Mesothelial cell of epicardium (in vitro differentiated cells): ENCODE measurements at places on chromosomes 7 and 10. TPM values are rescaled to one million over a fixed set of nuclear protein-coding genes. Genes with fewer than 3 reads are reported as not detected.

- no peaks in the 10 kb centered on the region for H3K36me3 ChIP-seq
- H3K27ac ChIP-seq: peak overlapping the region; percentile 77
- no peak for DNase-seq
- peaks cover 15% of the 10 kb centered on the region for H3K4me1 ChIP-seq
- peaks cover 26% of the 10 kb centered on the region for H3K27me3 ChIP-seq
Measured at GRCh38 chr10:7488418-7488829, 77.6 kb upstream of the SFMBT2 start.

GRCh38 chr10:131997366-131998049, 15.8 kb upstream of the BNIP3 start:
- peaks cover 7% of the 10 kb centered on the region for H3K27me3 ChIP-seq
- H3K4me1 ChIP-seq: peaks cover 18% of the 10 kb centered on the region
- no peak for DNase-seq
- H3K27ac ChIP-seq: peak overlapping the region; percentile 88
- H3K36me3 ChIP-seq: no peaks in the 10 kb centered on the region
- no peak overlapping the region for H3K4me3 ChIP-seq

DNA sequence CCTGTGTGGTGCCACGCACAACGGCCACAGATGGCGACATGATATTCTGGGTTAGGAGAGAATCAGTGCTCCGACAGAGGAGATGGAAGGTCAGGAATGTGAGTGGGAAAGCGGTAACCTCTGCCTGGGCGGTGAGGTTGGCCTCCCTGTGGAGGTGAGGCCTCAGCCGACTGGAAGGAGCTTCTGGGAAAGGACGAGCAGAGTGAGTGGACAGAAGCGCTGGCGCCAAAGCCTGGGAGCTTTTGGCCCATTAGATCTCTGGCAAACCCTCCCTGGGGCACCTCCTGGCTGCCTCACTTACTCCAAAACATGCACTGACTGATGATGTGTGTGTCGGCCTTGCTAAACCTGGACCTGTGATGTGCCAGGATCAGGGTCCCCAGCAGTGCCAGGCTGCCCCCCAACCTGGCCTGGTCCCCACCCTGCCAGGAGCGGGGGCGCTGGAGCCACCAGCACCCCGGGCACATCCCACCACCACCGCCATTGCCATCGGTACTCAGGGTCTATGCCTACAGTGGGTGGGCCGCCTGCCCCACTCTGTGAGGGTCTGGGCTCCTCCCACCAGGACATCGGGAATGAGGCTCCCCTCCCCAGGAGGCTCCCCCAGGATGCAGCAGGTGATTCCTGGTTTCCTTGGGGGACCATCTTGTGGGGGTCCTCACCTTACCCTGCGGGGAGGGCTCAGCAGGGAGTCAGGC, 51.0 kb downstream of the RASGEF1A start:
- peaks cover 27% of the 10 kb centered on the region for H3K27me3 ChIP-seq
- H3K36me3 ChIP-seq: no peaks in the 10 kb centered on the region
- H3K4me1 ChIP-seq: no peaks in the 10 kb centered on the region
- no peak overlapping the region for H3K27ac ChIP-seq
- H3K4me3 ChIP-seq: no peak overlapping the region
- no peak for DNase-seq

DNA sequence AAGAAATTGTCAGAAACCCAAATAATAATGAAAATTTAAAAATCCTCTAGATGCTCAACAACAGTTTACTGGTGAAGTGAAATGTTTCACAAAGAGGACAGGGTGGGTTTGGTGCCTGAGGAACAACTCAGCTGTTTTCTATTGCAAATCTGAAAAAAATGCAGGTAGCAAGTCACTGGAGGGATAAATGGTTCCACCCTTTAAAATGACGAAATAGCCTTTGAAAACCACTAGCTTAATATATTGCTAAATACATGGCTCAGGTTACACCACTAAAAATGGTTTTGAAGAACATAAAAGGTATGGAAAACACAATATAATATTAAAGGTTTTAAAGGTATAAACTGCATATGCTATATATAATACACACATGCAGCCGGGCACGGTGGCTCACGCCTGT, 69.5 kb downstream of the LMBR1 start:
- peaks cover 9% of the 10 kb centered on the region for H3K36me3 ChIP-seq
- H3K27ac ChIP-seq: no peak overlapping the region
- H3K4me1 ChIP-seq: no peaks in the 10 kb centered on the region

- DNase-seq: no peak
- H3K4me3 ChIP-seq: no peak overlapping the region
- H3K27me3 ChIP-seq: no peaks in the 10 kb centered on the region
- H3K4me1 ChIP-seq: peaks cover 25% of the 10 kb centered on the region
- no peak overlapping the region for H3K27ac ChIP-seq
Measured at GRCh38 chr7:108226816-108227299, 96.7 kb upstream of the LAMB4 start.

DNA sequence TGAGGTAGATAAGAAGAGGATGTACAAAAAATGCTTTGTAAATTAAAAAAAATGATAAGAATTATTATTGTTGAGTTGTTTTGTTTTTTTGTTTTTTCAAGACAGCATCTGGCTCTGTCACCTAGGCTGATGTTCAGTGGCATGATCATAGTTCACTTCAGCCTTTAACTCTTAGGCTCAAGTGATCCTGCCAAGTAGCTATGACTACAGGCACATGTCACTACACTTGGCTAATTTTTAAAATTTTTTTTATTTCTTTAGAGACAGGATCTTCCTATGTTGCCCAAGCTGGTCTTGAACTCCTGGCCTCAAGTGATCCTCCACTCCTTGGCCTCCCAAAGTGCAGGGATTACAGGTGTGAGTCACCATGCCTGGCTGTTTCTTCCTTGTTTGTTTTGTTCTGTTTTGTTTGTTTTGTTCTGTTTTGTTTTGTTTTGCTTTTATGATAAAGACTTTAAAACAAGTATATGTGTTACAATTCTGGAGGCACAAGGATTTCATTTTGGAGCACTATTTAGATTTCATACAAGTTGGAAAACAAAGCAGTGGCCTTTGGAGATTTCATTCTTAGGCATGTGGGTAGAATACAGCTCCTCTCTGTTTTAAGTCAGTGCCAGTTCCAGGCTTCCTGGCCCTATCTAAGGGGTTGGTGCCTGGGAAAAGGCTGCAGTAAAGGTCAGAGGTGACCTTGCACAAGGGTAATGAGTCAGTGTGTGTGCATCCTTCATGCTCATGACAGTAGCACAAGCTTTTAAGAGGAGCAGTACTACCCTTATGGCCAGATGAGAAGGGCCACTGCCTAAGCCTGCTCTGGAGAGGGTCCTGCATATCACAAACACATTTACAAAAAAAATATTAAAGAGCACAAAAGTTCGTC, 17.9 kb downstream of the FGFBP3 start:
- H3K36me3 ChIP-seq: no peaks in the 10 kb centered on the region
- H3K27ac ChIP-seq: no peak overlapping the region
- H3K27me3 ChIP-seq: no peaks in the 10 kb centered on the region
- no peak overlapping the region for H3K4me3 ChIP-seq
- peaks cover 13% of the 10 kb centered on the region for H3K4me1 ChIP-seq

GRCh38 chr10:31253237-31253636, 65.8 kb upstream of the ZEB1 start:
- H3K4me3 ChIP-seq: no peak overlapping the region
- H3K27ac ChIP-seq: no peak overlapping the region
- peaks cover 11% of the 10 kb centered on the region for H3K27me3 ChIP-seq
- H3K4me1 ChIP-seq: no peaks in the 10 kb centered on the region

DNA sequence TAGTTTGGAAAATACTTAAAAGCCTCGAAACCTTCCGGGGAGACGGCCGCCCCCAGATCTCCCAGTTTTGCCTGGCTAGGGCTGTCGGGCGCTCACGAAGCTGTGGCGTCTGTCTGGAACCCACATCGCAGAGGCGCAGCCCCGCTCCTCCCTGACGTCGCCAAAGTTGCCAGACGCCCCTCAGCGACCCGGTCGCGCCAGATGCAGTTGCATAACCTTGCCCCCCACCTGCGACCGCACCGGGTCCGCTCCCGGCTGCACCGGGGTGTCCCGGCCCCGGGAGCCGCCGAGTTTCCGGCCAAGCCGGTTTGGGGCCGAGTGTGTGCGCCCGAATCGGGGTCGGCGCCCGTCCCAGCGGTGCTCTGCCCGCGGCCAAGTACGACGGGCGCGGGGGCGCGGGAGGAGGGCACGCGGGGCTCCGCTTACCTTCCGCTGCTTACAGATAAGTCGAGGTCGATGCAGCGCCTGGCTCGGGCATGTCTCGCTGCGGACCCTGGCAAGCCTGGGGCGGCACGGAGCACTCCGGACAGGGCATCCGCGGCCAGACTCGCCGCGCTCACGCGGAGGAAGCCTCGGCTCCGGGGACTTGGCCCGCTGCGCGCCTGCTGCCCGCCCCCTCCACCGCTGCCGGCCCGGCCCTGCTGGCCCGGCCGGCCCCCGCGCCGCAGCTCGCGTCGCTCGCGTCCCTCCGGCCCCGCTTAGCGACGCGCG, 665 bp downstream of the INSYN2A start:
- peaks cover 5% of the 10 kb centered on the region for H3K36me3 ChIP-seq
- H3K27me3 ChIP-seq: peaks cover 73% of the 10 kb centered on the region
- peak overlapping the region; percentile 36 for H3K4me3 ChIP-seq
- DNase-seq: no peak
- no peak overlapping the region for H3K27ac ChIP-seq
- peaks cover 10% of the 10 kb centered on the region for H3K4me1 ChIP-seq

- H3K4me3 ChIP-seq: no peak overlapping the region
- peak overlapping the region; percentile 41 for H3K27ac ChIP-seq
- H3K4me1 ChIP-seq: peaks cover 15% of the 10 kb centered on the region
- H3K27me3 ChIP-seq: no peaks in the 10 kb centered on the region
- no peaks in the 10 kb centered on the region for H3K36me3 ChIP-seq
Measured at GRCh38 chr10:49509771-49510303, 29.1 kb downstream of the ERCC6 start.

GRCh38 chr7:155002411-155003091, 373 bp downstream of the PAXIP1 start:
- H3K27me3 ChIP-seq: no peaks in the 10 kb centered on the region
- DNase-seq: peak; percentile 48
- H3K4me1 ChIP-seq: peaks cover 13% of the 10 kb centered on the region
- peak overlapping the region; percentile 34 for H3K4me3 ChIP-seq

GRCh38 chr10:78852466-78853240, 216.1 kb upstream of the ZMIZ1 start:
- H3K27me3 ChIP-seq: no peaks in the 10 kb centered on the region
- H3K36me3 ChIP-seq: no peaks in the 10 kb centered on the region
- DNase-seq: no peak
- H3K4me3 ChIP-seq: no peak overlapping the region
- no peak overlapping the region for H3K27ac ChIP-seq
- H3K4me1 ChIP-seq: peaks cover 14% of the 10 kb centered on the region

DNA sequence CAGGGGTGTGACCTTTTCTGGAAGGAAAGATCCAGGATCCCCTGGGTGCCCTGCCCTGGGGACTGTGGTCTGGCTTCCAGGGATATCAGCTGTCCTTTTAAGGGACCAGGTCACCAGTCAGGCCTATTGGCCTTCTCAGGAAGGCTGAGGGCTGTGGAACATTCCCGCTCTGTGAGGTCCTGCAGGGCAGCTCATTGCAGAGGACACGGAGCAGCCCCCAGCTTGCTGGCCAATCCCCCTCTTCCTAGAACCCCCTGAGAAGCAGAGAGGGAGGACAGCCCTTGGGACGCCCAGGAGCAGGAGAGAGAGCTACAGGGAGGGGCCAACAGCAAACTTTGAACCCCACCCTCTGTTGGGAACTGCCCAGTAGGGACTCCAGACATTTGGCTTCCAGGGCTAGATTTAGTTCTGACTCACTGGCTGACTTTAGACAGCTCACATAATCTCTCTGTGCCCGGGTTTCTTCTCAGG, 67.9 kb upstream of the COL13A1 start:
- no peak for DNase-seq
- peaks cover 7% of the 10 kb centered on the region for H3K4me1 ChIP-seq
- no peaks in the 10 kb centered on the region for H3K27me3 ChIP-seq
- no peak overlapping the region for H3K27ac ChIP-seq
- H3K4me3 ChIP-seq: no peak overlapping the region

- no peak for DNase-seq
- peak overlapping the region; percentile 83 for H3K4me3 ChIP-seq
- H3K27ac ChIP-seq: peak overlapping the region; percentile 8
- no peaks in the 10 kb centered on the region for H3K36me3 ChIP-seq
- H3K4me1 ChIP-seq: peaks cover 22% of the 10 kb centered on the region
Measured at GRCh38 chr7:11830582-11831155, 1.3 kb downstream of the THSD7A start.

DNA sequence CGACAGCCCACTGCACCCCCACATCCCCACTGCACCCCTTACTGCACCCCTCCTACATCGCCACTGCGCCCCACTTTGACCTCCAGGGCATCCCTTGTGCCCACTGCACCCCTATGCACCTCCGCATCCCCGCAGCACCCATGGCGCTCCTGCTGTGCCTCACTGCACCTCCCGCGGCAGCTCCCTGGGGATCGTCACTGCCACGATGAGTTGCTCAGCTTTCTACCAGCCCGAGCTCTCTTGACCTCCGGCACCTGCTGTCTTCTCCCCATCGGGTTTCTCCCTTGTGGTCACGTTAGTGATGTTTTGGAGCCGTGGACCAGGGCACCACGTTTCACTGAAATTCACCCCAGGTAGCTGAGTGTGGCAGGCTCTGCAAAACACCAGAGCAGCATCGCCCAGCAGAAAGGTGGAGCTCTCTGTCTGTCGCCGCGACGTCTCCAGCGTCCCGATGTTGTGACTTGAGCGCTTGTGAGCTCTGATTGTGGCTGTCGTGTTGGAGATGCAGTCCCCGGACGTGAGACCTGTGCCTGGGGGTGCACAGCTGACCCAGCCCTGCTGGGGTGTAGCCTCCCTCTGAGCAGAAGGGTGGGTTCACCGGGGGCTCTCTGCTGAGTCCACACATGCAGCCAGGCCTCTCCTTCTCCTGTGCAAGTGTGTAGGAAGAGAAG, 147.7 kb downstream of the DNAJB6 start:
- H3K4me3 ChIP-seq: no peak overlapping the region
- DNase-seq: no peak
- H3K27me3 ChIP-seq: peaks cover 7% of the 10 kb centered on the region
- no peaks in the 10 kb centered on the region for H3K36me3 ChIP-seq
- no peak overlapping the region for H3K27ac ChIP-seq

- peak overlapping the region; percentile 70 for H3K27ac ChIP-seq
- H3K4me3 ChIP-seq: no peak overlapping the region
- peaks cover 54% of the 10 kb centered on the region for H3K36me3 ChIP-seq
- H3K27me3 ChIP-seq: no peaks in the 10 kb centered on the region
Measured at GRCh38 chr10:100359529-100360150, 12.6 kb downstream of the SCD start.

- DNase-seq: no peak
- no peak overlapping the region for H3K27ac ChIP-seq
- H3K4me1 ChIP-seq: no peaks in the 10 kb centered on the region
- no peaks in the 10 kb centered on the region for H3K27me3 ChIP-seq
Measured at GRCh38 chr7:158422196-158422886, 165.3 kb downstream of the PTPRN2 start.

- no peak overlapping the region for H3K27ac ChIP-seq
- no peak overlapping the region for H3K4me3 ChIP-seq
- no peak for DNase-seq
- H3K36me3 ChIP-seq: peaks cover 3% of the 10 kb centered on the region
- H3K27me3 ChIP-seq: no peaks in the 10 kb centered on the region
Measured at GRCh38 chr7:11427686-11428273, 404.2 kb downstream of the THSD7A start.

GRCh38 chr10:103555712-103556111, 62.2 kb downstream of the NEURL1 start:
- H3K4me3 ChIP-seq: peak overlapping the region; percentile 59
- DNase-seq: no peak
- H3K27ac ChIP-seq: no peak overlapping the region
- H3K27me3 ChIP-seq: peaks cover 83% of the 10 kb centered on the region

- H3K27me3 ChIP-seq: peaks cover 77% of the 10 kb centered on the region
- H3K4me1 ChIP-seq: peaks cover 12% of the 10 kb centered on the region
- no peaks in the 10 kb centered on the region for H3K36me3 ChIP-seq
- H3K27ac ChIP-seq: no peak overlapping the region
- peak overlapping the region; percentile 52 for H3K4me3 ChIP-seq
Measured at GRCh38 chr10:71395621-71396020, 1.1 kb upstream of the CDH23 start.

TSPAN13 gene
- total RNA-seq: 63.1 to 70.0 TPM (median 69.5 TPM) in 3 replicates

CTTNBP2 gene
- 10.8 to 12.1 TPM (median 11.7 TPM) in 3 replicates for total RNA-seq

ZNF679 gene
- not detected in 3 replicates for total RNA-seq
